Stimulated activated CD4-positive, alpha-beta T cell treated with anti-CD3 and anti-CD28 coated beads, Interleukin-1b, Interleukin-23, amount 100 ng/mL, for 4 hours (primary cell): ENCODE measurements at places on chromosomes 6 and 20.

DNA sequence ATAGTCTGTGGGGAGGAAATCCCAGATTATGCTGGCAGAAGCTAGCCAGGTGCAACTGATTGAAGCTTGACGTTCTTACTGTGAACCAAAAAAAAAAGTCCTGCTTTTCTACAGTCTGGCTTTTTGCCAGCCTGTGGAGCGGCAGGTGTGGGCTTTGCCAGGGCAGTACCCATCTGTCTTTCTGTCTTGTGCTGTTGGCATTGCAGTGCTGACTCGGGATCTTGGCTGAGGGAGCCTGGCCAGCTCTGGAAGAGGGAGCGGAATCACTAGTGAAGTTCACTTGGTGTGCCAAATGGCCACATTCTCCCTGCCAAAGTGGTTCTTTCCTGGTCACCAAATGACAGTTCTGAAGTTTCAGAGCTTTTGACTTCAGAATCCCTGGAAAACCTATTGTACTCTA is 5.0 kb downstream of the KIF3B start:
- DNase-seq = no peak

DNA sequence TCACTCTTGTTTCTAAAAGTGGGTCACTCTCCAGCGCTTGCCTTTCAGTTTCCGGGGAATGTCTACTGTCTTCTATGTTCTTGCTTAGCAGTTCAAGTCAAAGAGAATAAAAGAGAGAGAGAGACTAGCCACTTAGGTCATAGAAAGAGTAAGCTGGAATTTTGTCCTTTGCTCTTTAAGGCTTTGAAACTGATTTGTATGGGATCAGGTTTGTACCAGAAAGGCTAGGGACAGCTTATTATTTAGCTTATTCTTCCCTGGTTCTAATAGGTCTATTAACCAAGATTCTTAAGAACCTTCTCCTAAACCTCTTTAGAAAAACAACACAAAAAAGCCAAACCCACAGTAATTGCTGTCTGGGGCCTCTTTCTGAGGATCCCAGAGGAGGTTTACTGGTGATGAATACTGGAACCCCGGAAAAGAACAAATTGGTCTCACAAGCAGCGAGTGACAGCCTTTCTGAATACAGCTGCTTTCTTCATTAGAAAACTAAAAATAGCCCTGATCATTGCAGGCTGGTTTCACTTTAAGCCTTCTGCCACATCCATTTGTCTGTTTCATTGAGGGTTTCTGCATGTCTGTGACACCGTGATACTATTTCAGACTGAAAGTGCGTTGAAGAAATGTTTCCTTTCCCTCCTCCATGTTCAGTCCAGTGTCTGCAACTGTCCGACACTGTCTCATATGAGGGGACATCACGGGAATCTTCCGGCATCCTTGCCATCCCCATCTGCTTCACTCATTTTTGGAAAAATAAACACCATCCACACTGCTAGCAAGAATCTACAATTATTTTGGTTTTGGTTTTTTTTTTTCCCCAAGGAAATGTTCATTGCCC is 75.1 kb upstream of the ATXN1 start:
- DNase-seq = no peak

GRCh38 chr6:148118244-148118643 is 224.4 kb upstream of the SASH1 start:
- DNase-seq = no peak

DNA sequence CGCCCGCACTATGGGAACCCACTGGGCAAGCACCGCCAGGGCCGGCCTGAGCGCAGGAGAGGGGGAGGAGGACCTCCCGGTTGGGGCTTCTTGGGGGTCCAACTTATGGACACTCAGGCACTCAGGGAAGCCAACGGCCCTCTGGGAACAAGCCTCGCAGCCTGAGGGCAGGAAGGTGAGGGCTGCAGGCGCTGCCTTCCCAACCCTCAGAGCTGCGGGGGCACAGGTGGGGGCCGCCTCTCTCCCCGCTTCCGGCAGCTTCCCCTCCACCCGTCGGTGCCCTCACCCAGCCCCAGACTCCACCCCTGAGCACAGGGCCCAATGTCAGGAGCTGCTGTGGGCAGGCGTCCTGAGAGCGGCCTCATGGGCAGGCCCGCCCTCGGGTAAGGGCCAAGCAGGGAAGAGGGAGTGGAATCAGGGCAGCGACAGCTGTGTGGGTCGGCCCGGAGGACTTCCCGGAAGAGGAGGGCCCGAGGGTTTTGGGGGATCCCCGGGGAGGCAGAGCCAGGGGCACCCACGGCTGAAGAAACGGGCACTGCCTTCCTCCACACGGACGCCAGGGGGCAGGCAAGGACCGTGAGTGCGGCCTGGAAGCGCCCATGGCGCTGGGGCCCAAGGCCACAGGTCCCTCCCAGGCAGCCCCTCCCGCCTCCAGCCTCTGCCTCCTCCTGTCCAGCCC is 488 bp upstream of the PTK6 start:
- peak; percentile 85 for DNase-seq

- no peak for DNase-seq
These were observed 39.3 kb downstream of the GTF2H5 start for GRCh38 chr6:158207422-158207788.

- DNase-seq = no peak
These were observed 152.7 kb upstream of the BMP2 start for GRCh38 chr20:6614836-6615235.

DNA sequence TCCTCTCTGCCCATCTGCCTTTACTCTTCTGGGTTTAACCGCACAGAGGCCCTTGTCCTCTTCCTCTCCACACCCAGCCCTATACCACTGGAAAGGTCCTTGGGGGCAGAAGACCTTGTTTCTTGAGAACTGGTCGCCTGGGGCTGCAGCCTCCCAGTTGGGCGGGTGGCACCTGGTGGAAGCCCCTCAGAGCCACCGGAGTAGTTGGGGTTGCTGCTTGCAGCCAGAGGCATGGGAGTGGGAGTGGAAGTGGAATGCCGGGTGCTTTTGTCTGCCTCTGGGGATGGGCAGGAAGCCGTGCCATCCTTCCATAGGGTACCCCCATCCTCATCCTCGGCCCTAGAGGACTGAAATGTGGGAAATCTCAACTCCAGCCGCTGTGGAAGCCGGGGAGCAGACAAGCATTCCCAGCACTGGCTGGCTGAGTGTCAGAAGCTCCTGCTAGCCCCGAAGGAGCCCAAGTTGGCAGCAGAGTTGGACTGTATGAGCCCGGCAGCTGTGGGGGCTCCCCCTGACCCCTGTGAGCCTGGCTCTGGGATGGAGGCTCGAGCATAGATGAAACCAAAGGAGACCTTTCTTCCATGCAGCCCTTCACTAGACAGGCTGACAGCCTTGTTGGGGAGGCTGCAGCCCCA is 1.2 kb downstream of the VSTM2L start:
- DNase-seq = no peak

DNA sequence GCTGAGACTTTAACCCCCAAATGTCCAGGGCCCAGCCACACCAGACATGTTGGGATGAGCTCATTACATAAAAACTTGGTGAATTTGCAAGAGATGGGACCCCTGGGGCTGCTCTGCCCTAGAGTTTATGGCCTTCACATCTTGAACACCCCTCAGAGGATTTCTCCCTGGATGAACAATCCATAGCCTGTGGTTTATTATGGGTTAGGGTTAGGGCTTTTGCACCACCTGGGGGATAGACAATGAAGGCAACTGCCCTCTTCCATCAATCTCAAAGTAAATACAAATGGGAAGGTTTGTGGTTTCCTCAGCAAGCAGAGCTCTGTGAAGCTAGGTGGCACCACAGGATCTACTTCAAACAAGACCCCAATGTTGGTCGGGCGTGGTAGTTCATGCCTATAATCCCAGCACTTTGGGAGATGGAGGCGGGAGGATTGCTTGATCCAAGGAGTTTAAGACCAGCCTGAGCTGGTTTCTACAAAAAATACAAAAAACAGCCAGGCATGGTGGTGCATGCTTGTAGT is 17.4 kb downstream of the SPINT3 start:
- DNase-seq = no peak

GRCh38 chr6:22736740-22737139 is 167.4 kb downstream of the HDGFL1 start:
- DNase-seq = no peak

DNA sequence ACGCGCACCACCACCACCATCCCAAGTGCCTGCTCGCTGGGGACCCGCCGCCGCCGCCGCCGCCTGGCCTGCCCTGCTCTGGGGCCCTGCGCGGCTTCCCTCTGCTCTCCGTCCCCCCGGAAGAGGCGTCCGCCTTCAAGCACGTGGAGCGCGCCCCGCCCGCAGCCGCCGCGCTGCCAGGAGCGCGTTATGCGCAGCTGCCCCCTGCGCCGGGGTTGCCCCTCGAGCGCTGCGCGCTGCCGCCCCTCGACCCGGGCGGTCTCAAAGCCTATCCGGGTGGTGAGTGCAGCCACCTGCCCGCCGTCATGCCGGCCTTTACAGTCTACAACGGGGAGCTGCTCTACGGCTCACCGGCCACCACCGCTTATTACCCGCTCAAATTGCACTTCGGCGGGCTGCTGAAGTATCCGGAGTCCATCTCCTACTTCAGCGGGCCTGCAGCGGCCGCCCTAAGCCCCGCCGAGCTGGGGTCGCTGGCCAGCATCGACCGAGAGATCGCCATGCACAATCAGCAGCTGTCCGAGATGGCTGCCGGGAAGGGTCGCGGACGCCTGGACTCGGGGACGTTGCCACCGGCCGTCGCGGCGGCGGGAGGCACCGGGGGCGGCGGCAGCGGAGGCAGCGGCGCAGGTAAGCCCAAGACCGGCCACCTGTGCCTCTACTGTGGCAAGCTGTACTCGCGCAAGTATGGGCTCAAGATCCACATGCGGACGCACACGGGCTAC is 7.2 kb downstream of the PRDM13 start:
- DNase-seq = no peak

DNA sequence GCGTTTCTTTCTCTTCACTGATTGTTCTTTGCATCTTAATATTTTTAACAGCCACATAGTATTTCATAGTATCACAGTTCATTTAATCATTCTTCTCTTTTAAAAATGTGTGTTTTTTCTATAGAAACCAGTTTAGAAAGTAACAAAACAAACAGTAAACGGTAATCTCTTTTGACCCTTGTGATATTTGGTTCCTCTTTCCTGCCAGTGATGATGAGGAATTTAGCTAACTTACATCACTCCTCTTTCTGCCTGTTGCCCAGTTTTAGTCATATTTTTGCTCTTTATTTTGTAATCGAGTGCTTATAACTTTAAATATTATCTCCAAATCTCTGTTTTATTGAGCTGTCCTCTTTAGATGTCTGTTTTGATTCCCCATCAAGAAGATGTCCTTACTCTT is 38.1 kb upstream of the ZBTB24 start:
- no peak for DNase-seq

DNA sequence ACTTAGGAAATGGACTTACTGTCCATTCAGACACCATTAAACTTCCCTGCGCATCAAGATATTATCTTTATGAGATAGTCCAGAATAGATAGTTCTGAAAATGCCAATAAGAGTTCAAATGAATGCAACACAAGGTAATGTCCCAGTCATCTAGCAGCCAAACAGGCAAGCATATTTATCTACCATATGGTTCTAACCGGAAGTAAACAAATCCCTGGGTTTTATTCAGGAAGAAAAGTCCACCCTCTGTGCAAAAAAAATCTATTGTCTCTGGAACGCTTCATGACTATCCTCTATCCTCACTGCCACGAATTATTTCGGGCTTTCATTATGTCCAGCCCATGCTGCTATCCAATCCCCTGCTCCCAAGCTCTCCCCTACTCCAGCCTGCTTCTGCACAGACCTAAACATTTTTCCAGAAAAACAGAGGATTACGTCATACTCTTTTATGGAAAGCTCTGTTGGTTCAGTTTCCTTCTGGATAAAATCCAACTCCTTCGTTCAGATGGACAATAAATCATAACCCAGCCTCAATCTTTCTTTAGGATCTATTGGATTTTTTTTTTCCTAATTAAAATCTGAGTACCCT is 11.4 kb downstream of the PPIL6 start:
- no peak for DNase-seq

DNA sequence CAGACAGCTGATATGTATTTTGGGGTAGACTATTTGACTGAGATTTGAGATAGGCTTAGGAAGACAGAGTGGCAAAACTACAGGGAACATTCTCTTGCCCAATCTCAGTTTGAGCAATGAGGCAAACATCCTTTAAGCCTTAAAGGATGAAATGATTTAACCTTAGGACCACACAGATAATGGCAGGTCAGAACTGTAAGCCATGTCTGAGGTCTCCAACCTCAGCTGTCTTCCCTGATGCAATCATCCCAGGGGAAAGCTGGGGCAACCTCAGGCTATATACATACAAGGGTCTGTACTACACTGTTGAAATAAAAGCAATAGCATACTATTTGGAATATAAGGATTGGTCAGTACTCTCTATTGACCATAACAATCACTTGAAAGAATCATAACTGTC is 83.8 kb upstream of the NUP153 start:
- DNase-seq = no peak

DNA sequence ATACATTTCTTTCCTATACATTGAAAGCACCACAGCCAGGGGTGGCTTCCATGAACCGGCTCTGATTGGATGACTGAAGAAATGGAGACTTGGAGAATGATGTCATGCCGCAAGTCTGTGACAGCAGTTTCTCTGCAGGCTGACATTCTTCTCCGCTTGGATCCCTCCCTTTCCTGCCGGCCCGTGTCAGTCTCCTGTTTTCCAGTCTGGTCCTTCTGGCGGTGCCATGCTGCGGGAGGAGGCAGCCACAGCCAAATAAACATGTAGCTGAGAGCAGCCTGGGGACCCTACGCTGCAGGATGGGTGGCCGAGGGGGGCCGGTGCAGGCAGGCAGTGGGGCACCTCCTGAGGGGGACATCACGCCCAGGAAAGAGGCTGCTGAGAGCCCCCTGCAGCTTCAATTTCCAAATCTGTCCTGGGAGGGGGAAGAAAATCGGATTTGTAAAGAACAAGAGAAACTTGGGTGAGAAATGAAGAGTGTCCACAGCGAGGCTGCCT is 178.0 kb downstream of the TAF4 start:
- DNase-seq = no peak

GRCh38 chr20:56423886-56424285 is 11.8 kb downstream of the CASS4 start:
- DNase-seq = no peak

DNA sequence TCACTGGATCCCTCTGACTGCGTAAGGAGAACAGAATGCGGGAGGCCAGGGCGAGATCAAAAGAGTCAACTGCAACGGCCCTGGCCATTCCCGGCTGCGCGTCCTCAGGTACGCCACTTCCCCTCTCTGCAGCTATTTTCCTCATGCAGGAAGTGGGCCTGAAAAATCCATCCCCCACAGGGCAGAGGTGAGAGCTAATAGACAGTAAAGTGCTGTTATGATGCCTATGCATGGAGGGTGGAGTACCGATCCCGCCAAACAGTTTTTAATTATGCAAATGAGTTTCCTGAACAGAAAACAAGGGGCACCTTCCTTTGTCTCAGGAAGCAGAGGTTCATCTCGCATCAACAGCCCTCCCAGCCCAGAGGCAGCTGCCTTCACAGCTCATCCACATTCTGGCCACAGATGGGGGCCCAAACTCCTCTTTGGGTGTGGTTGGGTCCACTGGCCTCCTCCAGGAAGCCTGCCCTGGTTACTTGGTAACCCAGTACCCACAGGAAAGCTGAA is 9.3 kb downstream of the PREX1 start:
- DNase-seq = no peak

DNA sequence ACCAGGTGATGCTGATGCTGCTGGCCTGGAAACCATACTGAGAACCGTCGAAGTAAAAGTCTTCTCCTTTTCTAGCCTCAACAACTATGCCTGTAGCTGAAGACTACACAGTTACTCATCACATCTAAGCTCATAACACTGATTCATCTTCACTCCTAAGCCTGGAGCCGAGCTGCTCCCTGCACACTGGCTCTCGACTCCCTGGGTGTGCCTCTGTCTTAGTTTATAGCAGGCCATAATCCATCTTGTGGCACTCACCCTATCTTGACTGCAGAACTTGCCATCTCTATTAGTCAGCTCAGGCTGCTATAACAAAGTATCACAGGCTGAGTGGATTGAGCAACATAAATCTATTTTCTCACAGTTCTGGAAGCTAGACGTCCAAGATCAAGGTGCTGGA is 191.0 kb downstream of the UNC5CL start:
- no peak for DNase-seq
